MCF 10A (cell line): ENCODE measurements at places on chromosomes 3 and 15. TPM values are rescaled to one million over a fixed set of nuclear protein-coding genes. Genes with fewer than 3 reads are reported as not detected.

CELSR3 gene
- 17.6 and 21.5 TPM in 2 replicates for total RNA-seq

THRB gene
- total RNA-seq = 3.8 and 4.2 TPM in 2 replicates

DNA sequence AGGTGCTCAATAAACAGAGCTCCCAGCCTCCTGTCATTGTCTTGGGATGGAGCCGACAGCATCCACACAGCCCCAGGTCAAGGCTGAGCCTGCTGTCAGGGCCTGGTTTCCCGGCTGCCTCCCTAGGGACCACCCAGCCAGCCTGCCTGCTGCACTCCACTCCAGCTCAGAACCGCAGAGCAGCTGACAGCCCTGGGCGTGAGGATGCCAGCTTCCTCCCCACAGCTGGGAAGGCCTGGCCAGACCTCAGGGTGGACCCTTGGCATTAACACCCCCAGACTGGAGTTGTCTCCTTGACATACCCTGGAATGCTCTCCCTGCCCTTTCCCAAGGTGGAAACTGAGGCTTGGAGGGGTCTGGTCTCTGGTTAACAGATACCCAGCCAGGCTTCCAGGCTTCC, 112.0 kb downstream of the WNT7A start:
- no peaks in the 10 kb centered on the region for H3K27me3 ChIP-seq
- no peak overlapping the region for H3K4me3 ChIP-seq
- no peaks in the 10 kb centered on the region for H3K4me1 ChIP-seq
- no peaks in the 10 kb centered on the region for H3K36me3 ChIP-seq

PATL2 gene
- 0.16 and 0.71 TPM in 2 replicates for total RNA-seq

GRCh38 chr3:41026394-41027177, 172.7 kb upstream of the CTNNB1 start:
- no peak overlapping the region for H3K27ac ChIP-seq
- H3K4me3 ChIP-seq = no peak overlapping the region
- no peaks in the 10 kb centered on the region for H3K4me1 ChIP-seq
- peak; percentile 51 for DNase-seq
- H3K27me3 ChIP-seq = no peaks in the 10 kb centered on the region

DNA sequence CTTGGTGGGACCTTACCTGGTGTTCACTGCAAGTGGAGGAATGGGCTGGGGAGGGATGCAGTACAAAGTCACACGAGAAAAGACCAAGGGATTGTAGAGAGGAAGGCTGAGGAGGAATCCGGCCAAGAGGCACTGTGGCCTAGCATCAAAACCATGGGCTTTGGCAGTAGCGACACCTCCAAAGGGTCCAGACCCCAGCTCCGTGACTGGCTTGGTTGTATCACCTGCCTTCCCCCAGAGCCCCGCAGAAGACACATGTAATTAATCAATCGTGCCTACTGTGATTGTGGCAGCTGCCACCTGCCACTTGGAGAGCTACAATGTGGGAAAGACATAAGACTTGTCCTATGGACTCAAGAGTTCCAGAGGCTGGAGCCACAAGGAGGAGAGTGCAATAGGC, 54.7 kb downstream of the ST8SIA2 start:
- H3K27ac ChIP-seq = no peak overlapping the region
- no peak overlapping the region for H3K4me3 ChIP-seq
- DNase-seq = no peak
- peaks cover 9% of the 10 kb centered on the region for H3K4me1 ChIP-seq
- no peaks in the 10 kb centered on the region for H3K27me3 ChIP-seq
